Neural progenitor cell (in vitro differentiated cells): ENCODE measurements at places on chromosomes 3 and 15. TPM values are rescaled to one million over a fixed set of nuclear protein-coding genes. Genes with fewer than 3 reads are reported as not detected.
A peak's percentile ranks its signal among the peaks of the same experiment; 100 is the strongest.

Gene FEZF2
- 7.6 and 9.1 TPM in 2 replicates for total RNA-seq

- H3K4me3 ChIP-seq = peak overlapping the region; percentile 64
- peaks cover 36% of the 10 kb centered on the region for H3K4me1 ChIP-seq
- H3K36me3 ChIP-seq = no peaks in the 10 kb centered on the region
- DNase-seq = peak; percentile 25
- no peak overlapping the region for H3K27ac ChIP-seq
Observed at GRCh38 chr15:40436892-40437751, 3.6 kb upstream of the BAHD1 start.

DNA sequence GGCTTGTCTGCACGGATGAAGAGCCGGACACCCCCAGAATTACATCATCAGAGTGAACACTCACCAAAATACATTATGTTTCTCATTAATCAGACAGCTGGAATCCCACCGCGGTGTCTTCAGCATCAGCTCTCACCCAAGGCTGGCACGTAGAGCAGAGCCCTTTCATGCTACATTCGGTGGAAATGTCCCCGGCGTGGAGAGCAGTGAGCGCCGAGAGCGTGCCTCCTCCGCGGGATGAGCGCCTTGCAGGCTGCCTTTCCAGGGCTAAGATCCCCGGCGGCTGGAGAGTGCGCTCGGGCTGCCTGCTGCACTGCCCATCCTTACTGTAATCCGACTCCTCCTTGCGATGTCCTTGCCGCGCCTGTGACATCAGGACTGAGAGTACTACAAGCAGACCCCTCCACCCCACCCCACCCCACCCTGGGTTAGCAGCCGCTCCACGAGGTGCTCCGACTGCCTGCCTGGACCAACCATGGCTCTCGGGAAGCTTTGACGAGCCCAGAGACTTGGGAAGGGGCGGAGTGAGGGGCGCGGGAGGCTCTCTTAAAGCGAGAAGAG lies at the start of gene ZNF385D:
TSS of gene ZNF385D (minus strand) at position 380 of the 561 bp plus-strand sequence. CDS start at position 86, 294 bp downstream.
- H3K4me1 ChIP-seq = peaks cover 32% of the 10 kb centered on the region
- H3K27ac ChIP-seq = no peak within 1 kb of the TSS
- H3K4me3 ChIP-seq = peak within 1 kb of the TSS; percentile 72
- no peaks in the 10 kb centered on the region for H3K36me3 ChIP-seq
- H3K27me3 ChIP-seq = no peaks in the 10 kb centered on the region

GRCh38 chr3:13167064-13167743 lies 94.0 kb upstream of the IQSEC1 start:
- H3K27me3 ChIP-seq = no peaks in the 10 kb centered on the region
- no peak for DNase-seq
- no peaks in the 10 kb centered on the region for H3K36me3 ChIP-seq

- H3K36me3 ChIP-seq = no peaks in the 10 kb centered on the region
- no peaks in the 10 kb centered on the region for H3K27me3 ChIP-seq
- H3K4me1 ChIP-seq = peaks cover 51% of the 10 kb centered on the region
- H3K27ac ChIP-seq = peak overlapping the region; percentile 47
Observed at GRCh38 chr15:95843241-95843910, 487.1 kb upstream of the NR2F2 start.
